HTR-8/SVneo (cell line): ENCODE measurements at places on chromosomes 11 and 22.

DNA sequence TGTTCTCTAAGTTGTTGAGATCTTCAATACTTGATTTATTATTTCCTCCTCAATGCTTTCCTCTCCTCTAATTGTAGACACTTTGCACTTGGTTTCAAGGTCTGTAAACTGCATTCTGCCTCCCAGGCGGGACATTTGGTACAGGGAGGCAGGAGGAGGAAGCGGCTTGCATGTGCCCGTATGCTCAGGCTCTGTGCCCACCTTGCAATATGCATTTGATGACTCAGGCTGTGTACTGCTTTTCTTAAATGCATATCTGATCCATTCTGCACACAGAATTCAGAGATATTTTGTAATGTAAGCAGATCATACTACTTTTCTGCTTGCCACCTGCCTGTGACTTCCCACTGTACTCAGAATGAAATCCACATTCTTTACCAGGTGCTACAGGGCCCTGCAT lies 55.0 kb downstream of the FZD4 start:
- no peak for DNase-seq

DNA sequence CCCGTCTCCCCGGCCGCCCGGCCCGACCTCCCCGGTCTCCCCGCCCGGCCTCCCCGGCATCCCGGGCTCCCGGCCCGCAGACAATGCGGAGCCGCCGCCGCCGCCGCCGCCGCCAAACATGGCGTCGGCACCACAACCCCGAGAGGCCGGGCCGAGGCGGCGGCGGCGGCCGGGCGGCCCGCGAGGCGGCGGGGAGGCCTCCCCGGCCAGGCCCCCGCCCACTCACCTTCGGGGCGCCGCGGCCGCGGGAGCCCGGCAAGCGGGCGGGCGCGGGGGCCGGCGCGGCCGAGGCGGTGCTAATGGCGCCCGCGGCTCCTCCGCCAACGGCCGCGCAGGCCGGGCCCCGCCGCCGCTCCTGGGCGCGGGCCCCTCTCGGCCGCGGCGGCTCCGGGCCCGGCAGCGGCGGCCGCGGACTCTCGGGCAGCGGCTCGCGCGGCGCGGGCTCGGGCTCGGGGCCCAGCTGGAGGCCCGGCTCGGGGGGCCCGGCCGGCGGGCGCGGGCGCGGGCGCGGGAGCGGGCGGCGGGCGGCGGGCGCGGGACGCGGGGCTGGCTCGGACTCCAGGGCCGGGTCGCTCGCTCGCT lies 311 bp downstream of the BRD1 start:
- DNase-seq: no peak

DNA sequence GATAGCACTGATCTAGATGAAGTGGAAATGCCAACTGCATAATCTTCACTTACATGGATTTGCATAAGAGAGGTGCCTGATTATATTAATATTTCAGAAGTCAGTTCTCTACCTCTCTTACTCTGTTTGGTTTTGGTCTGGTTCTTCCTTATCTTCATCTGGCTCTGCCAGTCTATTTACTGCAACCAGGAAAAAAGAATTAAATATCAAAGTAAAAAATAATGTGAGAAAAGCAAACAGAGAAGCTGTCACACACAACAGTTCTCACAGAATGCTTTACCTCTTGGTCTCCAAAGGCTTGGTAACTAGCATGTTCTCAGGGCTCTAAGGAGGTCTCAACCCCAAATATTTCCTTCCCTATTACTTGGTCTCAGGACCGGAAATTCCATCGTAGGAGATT lies 6.7 kb downstream of the VSIG10L2 start:
- DNase-seq: no peak

DNA sequence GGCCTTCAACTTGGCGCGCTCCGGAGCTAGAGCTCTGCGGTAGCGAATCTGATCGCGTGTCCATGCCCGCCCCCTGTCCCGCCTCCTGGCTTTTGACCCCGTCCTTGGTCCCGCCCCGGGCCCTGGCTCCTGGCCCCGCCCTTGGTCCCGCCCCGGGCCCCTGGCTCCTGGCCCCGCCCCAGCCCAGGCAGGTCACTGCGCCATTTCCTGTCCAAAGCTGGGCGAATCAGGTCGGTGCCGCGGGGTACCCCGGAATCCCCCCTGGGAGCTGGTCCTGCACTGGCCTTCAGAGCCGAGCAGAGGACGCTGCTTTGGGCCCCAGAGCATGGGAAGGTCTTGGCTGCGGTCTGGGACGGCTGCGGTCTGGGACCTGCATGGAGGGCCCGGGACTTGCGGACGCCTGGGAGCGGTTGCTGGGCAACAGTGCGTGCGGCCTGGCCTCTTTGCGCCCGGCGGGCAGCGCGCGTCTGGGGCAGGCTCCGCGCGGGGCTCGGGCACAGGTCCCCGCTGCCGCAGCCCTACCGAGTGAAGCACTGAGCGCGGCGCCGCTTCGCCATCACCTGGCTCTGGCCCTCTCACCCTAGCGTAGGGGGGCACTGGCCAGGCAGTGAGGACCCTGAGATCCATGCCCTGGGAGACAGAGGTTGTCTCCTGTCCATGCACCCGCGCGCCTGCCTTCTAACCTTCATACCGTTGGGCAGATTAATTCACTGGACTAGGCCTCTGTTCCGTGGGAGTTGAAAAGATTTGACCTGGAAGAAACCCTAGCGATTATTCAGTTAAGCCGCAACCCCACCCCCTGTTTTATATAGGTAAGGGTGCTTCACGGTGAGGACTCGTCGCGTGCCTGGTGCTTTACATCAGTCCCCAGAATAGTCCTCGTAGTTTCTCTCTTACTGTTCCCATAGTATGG lies at the start of gene TTC12:
Gene TTC12, plus strand, starts transcription at position 195 of the 913 bp plus-strand sequence. CDS start 1,675 bp downstream, outside the sequence.
- DNase-seq: peak; percentile 73

GRCh38 chr22:32608494-32608893 lies 133.9 kb downstream of the FBXO7 start:
- no peak for DNase-seq

DNA sequence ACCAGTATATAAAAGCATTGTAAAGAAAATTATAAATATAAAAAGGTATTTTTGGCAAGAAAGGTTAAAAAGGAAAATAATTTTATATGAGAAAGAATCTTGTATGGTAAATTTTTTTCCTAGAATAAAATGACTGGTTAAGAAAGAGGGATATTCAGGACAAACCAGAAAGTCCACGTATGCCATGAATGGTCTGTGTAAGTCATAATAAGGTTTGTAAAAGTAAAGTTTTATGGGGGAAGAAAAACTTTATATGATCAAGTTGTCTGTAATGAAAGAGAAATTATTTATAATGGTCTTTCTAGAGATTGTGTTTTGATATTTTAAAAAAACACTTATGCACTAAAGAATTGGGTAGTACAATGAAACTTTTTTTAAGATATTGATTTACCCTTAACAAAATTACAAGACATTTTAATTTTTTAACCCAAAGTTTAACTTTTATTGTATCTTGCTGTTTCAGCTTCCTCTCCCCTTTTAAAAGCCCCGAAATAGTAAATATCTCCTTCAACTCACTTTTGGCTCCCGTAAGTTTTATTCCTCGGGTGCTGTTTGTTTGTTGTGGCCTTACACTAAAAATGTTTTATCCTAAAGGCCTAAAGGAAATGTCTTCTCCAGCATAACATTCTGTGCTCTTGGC lies 47.7 kb downstream of the AMOTL1 start:
- no peak for DNase-seq

DNA sequence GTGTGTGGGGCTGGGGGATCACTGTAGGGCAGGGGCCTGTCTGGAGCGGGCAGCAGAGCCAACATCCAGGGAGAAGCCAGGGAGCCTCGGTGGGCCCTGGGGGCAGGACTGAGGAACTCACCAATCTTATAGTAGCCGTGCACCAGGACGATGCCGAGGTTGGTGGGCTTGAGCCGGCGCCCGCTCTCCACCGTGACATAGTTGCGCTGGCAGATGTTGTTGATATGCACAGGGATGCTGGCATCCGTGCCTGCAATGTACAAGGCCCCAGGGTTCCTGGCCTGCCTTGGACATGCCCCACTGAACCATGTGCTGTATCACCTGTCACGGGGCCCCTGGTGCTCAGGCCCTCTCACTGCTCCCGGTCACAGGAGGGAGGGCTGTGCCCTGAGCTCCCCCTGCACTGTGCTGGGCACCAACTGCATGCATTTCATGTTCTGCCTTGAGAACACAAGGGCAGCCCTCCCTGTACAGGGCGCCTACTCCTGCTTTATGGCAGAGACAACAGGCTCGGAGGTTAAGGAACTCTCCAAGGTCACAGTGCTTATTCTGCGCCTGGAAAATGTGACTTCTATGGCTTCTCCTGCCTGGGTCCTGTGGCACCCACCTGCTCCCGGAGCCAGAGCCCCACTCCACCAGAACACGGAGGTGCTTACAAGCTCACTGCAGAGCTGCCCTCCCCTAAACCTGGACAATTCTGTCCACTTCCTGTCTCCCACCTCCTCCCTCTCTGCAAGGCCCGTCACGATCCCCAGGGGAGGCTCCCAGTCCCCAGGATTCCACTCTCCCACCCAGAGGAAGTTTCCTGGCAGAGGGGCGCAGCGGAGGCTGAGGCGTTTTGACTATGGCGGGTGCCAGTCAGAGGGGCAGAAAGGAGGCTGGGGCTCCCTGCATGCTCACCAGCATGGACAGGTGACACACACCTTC lies 7.8 kb upstream of the PPM1F start:
- DNase-seq: no peak

DNA sequence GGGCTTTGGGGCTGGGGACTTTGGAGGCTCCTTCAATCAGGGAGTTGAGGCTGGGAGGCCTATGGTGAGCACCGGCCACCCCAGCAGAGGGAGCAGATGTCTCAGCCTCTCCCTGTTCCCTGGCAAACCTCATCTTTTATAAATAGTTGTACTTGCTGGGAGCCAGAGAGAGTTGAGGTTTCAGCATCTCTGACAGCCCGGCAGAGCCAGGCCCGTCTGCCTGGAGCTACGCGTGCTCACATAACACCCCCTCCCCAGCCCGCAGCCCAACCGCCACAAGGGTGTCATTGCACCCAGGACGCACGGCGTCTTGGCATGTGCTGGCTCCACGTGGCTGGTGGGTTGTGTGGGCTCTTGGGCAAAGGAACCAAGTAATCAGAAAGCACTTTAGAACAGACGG lies 127.1 kb downstream of the CHST1 start:
- no peak for DNase-seq

- DNase-seq: no peak
Measured at GRCh38 chr22:40018051-40018450, 23.3 kb downstream of the FAM83F start.

DNA sequence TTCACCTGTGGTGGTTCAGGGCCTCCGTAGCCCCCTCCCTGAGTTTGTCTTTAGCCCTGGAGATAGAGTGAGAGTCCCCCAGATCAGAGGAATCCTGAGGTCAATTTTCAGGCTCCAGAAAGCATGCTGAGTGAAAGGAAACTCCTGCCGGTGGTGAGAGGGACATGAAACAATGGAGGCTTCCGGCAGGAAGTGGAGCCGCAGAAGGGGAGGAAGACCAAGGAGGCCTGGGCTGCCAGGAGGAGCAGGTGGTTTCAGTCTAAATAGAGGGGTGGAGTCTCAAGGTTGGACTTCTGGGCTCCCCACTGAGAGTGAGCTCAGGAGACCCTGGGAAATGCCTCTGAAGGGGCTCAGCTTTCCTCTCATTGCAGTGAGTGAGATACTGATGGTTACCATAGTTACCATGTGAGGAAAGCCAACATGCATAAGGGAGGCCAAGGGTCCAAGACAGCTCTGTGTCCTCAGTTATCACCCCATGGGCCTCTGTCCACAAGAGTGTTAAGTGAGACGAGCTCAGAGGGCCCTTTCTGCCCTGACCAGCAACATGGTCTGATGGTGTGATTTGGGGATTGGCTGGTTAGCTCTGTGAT lies 10.7 kb downstream of the SLCO2B1 start:
- DNase-seq: no peak

- no peak for DNase-seq
Measured at GRCh38 chr11:12330485-12331231, 46.7 kb upstream of the PARVA start.

GRCh38 chr11:4677948-4678347 lies 19.7 kb downstream of the OR51E2 start:
- DNase-seq: no peak
